ENCODE measurements at places on chromosomes 16 and 17. TPM values are rescaled to one million over a fixed set of nuclear protein-coding genes. Genes with fewer than 3 reads are reported as not detected.

GRCh38 chr17:6475411-6475810 is 31.2 kb downstream of the PIMREG start:
- no peak for DNase-seq
- no peaks in the 10 kb centered on the region for H3K4me1 ChIP-seq
- no peaks in the 10 kb centered on the region for H3K27me3 ChIP-seq
- H3K4me3 ChIP-seq: no peak overlapping the region
- H3K36me3 ChIP-seq: no peaks in the 10 kb centered on the region
- H3K27ac ChIP-seq: no peak overlapping the region

DNA sequence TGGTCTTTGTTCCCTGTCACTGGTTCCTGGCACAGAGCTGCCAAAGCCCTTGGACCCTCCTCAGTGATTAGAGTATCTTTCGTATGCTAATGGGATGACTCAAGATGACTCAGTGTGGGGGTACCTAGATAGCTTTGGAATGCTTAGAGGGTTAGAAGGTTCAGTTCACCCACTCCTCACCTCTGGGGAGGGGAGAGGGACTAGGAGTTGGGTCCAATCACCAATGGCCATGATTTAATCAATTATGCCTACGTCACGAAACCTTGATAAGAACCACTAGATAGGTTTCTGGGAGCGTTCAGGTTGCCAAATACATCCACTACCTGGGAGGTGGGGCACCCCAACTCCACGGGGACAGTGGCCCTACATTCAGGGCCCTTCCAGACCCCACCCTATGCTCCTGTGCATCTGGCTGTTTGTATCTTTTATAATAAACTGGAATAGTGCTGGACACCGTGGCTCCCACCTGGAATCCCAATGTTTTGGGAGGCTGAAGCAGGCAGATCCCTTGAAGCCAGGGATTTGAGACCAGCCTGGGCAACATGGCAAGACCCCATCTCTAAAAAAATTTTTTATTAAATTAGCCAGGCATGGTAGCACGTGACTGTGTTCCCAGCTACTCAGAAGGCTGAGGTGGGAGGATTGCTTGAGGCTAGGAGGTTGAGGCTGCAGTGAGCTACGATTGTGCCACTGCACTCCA is 29.2 kb upstream of the LITAF start:
- no peak overlapping the region for H3K4me3 ChIP-seq
- peaks cover 48% of the 10 kb centered on the region for H3K4me1 ChIP-seq
- H3K36me3 ChIP-seq: no peaks in the 10 kb centered on the region
- H3K27me3 ChIP-seq: no peaks in the 10 kb centered on the region
- peak; percentile 56 for DNase-seq

The DBNDD1 gene
- total RNA-seq: 17.0 TPM

GRCh38 chr17:31744511-31744951 is 114.5 kb downstream of the COPRS start:
- peaks cover 3% of the 10 kb centered on the region for H3K27me3 ChIP-seq
- DNase-seq: no peak
- H3K4me3 ChIP-seq: no peak overlapping the region
- H3K27ac ChIP-seq: no peak overlapping the region

DNA sequence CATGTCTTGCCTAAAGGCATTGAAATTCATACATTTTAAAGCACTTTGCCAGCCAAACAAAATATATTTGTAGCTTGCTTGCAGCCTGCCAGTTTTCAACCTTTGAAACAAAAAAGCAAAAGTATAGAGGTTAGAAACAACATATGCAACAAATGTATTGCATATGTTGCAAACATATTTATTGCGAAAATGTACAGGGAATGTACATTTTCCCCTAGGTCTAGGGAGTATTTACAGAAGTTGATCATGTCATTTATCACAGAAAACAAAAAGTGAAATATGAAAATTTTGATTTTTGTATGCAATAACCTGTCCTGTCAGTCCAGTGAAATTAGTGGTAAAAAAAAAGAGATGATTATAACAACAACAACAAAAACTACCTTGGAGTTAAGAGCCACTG is 171.5 kb downstream of the SPECC1 start:
- no peak for DNase-seq
- H3K27ac ChIP-seq: no peak overlapping the region
- no peaks in the 10 kb centered on the region for H3K4me1 ChIP-seq
- H3K27me3 ChIP-seq: no peaks in the 10 kb centered on the region

GRCh38 chr17:49866019-49866380 is 18.1 kb upstream of the TAC4 start:
- no peak overlapping the region for H3K4me3 ChIP-seq
- H3K27ac ChIP-seq: no peak overlapping the region
- H3K4me1 ChIP-seq: peaks cover 42% of the 10 kb centered on the region
- no peaks in the 10 kb centered on the region for H3K27me3 ChIP-seq
- no peaks in the 10 kb centered on the region for H3K36me3 ChIP-seq

The ADAT1 gene
- total RNA-seq: 40.8 TPM

The PRR15L gene
- 2.4 TPM for total RNA-seq

The NTN1 gene
- 0.04 TPM for total RNA-seq

GRCh38 chr16:47139561-47140185 is 4.1 kb downstream of the NETO2 start:
- H3K27ac ChIP-seq: no peak overlapping the region
- no peak for DNase-seq
- H3K4me3 ChIP-seq: no peak overlapping the region
- peaks cover 18% of the 10 kb centered on the region for H3K4me1 ChIP-seq
- H3K36me3 ChIP-seq: no peaks in the 10 kb centered on the region

The PSME3IP1 gene
- 104 TPM for total RNA-seq

- no peak overlapping the region for H3K4me3 ChIP-seq
- no peak for DNase-seq
- H3K4me1 ChIP-seq: no peaks in the 10 kb centered on the region
- no peaks in the 10 kb centered on the region for H3K27me3 ChIP-seq
- peaks cover 18% of the 10 kb centered on the region for H3K36me3 ChIP-seq
These were observed 1.4 kb upstream of the QRICH2 start for GRCh38 chr17:76309461-76309860.

DNA sequence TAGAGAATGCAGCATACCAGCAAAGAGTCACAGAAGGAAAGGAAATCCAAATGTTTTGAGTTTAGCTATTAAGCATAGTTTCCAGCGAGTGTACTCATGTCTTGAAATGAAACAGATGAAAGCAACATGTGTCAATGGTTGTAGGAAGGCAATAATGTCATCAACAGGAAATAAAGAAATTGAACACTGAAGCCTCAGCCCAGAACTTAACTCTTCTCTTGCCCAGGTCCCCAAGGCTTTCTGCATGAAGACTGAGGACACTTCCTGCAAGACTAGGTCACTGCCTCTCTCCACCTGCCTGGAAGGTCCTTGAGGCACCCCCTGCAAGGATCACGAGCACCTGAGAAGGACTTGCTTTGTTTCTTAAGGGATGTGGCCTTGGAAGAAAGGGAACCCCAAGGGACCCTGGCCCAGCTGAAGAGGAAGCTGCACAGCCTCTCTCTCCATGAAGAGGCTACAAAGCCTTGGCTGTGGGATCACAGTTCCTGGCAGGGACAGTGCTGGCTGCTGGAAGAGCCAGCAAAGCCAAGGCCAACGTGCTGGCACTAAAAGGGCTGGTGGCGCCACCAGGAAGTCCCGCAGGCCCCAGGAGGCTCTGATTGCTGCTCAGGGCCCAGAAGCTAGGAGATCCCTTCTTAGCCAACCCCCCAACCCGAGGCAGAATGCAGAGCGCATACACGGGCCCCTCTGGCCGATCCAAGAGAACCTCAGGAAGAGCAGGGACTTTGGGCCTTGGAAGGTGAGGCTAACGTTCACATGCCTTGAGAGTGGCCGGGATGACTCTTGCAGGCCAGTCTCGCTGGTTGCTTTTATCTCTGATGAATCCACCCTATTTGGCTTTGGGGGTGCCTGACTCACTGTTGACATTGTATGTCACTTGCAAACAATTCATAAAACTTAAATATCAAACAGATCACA is 23.4 kb upstream of the AXIN2 start:
- H3K36me3 ChIP-seq: no peaks in the 10 kb centered on the region
- H3K27me3 ChIP-seq: no peaks in the 10 kb centered on the region
- H3K27ac ChIP-seq: peak overlapping the region; percentile 6
- H3K4me3 ChIP-seq: peak overlapping the region; percentile 43
- peak; percentile 88 for DNase-seq
- peaks cover 65% of the 10 kb centered on the region for H3K4me1 ChIP-seq

The MRC2 gene
- not detected for total RNA-seq

DNA sequence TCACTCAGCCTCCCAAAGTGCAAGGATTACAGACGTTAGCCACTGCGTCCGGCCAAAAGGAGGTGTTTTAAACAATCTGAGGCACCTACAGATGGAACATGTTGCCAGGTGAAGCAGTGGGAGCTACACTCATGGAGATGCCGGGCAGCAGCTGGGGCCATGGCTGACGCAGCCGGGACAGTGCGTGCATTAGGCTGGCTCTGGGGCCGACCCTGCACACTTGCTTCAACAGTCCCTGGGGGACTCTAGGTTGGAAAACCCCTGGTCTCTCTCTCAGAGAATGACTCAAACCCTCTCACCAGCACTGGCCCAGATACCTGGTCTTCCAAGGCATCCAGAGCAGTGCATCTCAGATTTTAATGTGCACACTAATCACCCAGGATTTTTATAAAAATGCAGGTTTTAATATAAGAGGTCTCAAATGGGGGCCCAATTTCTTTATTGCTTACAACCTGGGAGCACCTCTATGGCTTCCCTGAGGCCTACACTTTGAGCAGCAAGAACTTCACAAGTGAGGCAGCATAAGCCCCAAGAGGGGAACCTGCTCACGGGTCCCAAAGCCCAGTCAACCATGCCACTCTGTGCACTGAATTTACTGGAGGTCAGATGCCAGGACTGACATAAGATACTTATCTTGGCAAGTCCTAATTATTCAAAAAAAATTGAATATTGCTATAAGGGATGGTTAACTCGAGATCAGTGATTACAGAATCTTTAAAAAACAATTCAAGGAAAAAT is 70.8 kb upstream of the TRAP1 start:
- H3K27ac ChIP-seq: no peak overlapping the region
- H3K4me3 ChIP-seq: no peak overlapping the region
- H3K36me3 ChIP-seq: peaks cover 90% of the 10 kb centered on the region
- DNase-seq: no peak
- H3K4me1 ChIP-seq: no peaks in the 10 kb centered on the region

DNA sequence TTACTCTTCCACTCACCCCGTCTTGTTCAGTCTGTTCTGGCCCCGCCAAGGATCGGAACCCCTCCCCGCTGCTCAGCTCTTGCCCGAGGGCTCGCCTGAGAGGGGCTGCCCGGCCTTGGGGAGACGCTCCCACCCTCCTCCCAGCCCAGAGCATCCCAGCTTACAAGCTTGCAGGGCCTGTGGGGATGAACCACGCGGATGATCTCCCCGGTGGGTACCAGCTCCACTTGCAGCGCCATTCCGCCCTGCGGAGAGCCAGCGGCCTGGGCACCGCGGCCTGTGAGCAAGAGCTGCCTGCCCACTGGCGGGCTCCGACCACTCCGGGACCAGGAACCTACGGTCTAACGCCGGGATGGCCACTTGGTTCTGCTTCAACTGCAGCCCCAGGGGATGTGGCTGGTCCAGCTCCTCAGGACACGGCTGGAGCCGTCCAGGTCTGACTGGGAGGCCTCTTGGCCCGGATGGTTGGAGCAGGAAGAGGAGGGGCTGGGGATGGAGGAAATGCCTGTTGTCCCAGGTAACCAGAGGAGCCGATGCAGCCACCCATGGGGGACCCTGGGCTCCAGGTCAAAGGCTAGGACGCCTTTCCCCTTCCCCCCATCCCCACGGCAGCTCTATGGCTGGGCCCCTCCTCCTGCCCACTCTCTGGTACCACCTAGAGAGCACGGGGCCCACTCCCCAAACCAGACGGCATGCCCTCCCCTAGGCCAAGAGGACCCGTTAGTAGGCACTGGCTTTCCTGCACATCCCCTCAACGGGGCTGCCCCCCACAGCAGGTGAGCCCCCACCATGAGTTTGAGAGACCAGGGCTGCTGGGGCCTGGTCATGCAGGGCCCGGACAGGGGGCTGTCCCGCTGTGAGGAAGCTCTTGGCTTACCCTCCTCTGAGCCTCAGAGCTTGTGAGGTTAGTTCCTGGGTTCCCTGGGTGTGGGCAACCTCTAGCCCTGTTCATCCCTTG is at the start of gene MYO1C:
Gene MYO1C, minus strand, starts transcription at position 438 of the 958 bp plus-strand sequence. Its CDS starts 199 bp downstream, at position 239.
- H3K4me1 ChIP-seq: peaks cover 43% of the 10 kb centered on the region
- H3K27ac ChIP-seq: peak within 1 kb of the TSS; percentile 19
- H3K27me3 ChIP-seq: no peaks in the 10 kb centered on the region
- no peaks in the 10 kb centered on the region for H3K36me3 ChIP-seq

- H3K27ac ChIP-seq: no peak overlapping the region
- no peak for DNase-seq
- no peak overlapping the region for H3K4me3 ChIP-seq
- H3K4me1 ChIP-seq: peaks cover 10% of the 10 kb centered on the region
These were observed 18.7 kb upstream of the GRIN2A start for GRCh38 chr16:10200637-10201586.

DNA sequence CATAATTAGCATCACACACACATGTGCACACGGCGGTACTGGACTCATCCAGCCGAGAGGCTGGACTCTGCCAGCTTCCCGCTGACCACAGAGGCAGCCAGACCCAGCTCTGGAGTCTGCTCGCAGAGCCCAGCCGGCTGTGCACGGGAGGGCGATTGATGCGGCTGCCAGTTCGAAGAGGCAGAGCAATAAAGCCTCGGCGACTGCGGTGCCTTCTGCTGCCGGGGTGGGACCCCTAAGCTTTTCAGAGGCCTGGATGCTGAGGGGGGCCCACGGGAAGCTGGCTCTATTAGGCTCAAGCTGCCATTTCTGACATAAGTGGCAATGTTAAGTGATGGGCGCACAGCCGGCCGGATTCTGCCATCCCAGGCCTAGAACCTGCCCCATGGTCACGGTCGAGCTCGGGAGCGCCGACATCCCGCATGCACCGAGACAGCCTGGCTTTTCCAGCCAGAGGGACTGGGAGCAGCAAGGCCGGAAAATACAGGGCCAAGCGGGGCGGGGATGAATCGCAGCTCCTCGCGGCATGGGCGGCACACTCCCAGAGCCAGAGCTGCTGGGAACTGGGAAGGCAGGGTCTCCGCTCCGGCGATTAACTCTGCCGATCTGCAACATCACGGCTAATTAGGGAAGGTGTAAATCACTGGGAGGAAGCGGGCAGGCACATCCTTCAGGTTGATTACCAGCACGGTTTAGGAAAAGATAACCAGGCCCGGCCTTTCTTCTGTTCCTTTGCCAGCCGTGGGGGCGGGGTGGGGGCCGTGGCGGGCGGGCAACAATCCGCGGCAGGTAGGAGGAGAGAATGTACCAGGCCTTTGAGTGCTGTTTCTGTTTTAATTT is 57.7 kb downstream of the TBC1D16 start:
- DNase-seq: no peak
- no peak overlapping the region for H3K27ac ChIP-seq
- H3K36me3 ChIP-seq: peaks cover 7% of the 10 kb centered on the region
- no peak overlapping the region for H3K4me3 ChIP-seq
- H3K4me1 ChIP-seq: no peaks in the 10 kb centered on the region
- H3K27me3 ChIP-seq: no peaks in the 10 kb centered on the region

The SCNN1G gene
- total RNA-seq: not detected

The PRRT2 gene
- total RNA-seq: 0.11 TPM

- peaks cover 77% of the 10 kb centered on the region for H3K4me1 ChIP-seq
- DNase-seq: peak; percentile 86
- H3K36me3 ChIP-seq: no peaks in the 10 kb centered on the region
- peak within 1 kb of the TSS; percentile 60 for H3K27ac ChIP-seq
These were observed at the start of gene EPOP for GRCh38 chr17:38674749-38675615. Gene EPOP (minus strand): TSS chr17:38674957. CDS start chr17:38674495, 462 bp downstream.

Data from HepG2 (cell line).